ENCODE measurements at places on chromosomes 16 and 17.

DNA sequence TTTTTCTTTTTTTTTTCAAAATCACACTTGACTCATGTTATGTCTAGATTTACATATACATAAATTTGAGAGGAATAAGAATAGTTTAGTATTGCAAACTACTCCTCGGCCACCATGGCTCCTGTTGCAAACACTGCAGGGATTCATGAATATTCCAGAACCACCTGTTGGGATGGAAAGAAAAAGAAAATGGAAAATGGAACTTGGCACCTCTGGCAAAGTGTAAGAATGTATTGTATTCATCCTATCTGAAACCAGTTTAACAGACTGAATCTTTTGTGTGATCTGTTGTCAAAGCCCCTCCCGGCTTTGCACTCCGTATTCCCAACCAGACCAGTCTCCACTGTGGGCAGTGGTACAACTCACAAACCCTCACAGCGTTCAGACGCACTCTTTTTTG lies 124.4 kb downstream of the SPECC1 start:
- no peak for DNase-seq

DNA sequence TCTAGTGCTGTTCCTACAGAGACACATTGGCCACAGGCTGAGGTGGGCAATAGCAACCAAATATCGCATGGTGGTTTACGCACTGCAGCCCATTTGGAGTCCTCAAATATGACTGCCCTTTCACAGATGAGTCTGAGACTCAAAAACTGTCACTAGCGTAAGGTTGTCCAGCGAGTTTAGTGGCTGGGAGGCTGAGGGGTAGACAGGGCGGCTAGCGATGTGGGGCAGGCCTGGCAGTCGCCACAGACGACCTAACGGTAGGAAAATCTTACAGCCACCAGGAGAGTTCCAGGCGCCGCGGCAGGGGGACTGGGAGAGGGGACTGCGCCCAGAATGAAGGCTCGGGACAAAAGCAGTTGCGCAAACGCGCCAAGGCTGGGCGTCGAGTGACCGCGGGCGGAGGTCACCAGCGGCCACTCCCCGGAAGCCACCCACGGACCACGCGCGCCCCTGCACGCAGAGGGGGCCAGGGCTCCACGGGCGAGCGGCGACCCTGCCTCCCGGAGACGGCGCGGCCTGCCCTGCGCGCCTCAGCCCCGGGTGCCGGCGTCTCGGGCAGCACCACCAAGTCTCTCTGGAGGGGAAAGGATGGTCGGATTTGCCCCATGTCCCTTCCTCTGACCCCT lies 699 bp upstream of the MAP1LC3B start:
- no peak for DNase-seq

GRCh38 chr17:19382531-19383444 lies 4.2 kb downstream of the MFAP4 start:
- DNase-seq: no peak

DNA sequence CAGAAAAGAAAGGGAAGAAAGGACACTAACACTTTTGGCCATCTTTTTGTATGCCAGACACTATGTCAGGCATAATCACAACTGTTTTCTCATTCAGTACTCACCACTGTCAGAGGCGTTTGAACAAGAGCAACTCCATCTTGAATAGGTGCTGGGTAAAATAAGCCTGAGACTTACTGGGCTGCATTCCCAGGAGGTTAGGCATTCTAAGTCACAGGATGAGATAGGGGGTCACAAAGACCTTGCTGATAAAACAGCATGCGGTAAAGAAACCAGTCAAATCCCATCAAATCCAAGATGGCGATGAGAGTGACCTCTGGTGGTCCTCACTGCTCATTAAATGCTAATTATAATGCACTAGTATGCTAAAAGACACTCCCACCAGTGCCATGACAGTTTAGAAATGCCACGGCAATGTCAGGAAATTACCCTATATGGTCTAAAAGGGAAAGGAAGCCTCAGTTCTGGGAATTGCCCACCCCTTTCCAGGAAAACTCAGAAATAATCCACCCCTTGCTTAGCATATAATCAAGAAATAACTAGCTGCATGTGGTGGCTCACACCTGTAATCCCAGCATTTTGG lies 14.9 kb upstream of the LYRM9 start:
- DNase-seq: no peak

GRCh38 chr16:86292171-86292775 lies 218.1 kb upstream of the FOXF1 start:
- no peak for DNase-seq

GRCh38 chr17:74863420-74864296 lies 4.0 kb upstream of the GRIN2C start:
- DNase-seq: no peak

GRCh38 chr16:77899416-77899815 lies 111.1 kb downstream of the VAT1L start:
- no peak for DNase-seq

- DNase-seq: no peak
Observed at GRCh38 chr16:52929478-52930400, 123.0 kb downstream of the CHD9NB start.
